ENCODE measurements at places on chromosomes 11 and 22.

- DNase-seq = no peak
Measured at GRCh38 chr22:44692662-44693007, 9.4 kb upstream of the PRR5 start.

DNA sequence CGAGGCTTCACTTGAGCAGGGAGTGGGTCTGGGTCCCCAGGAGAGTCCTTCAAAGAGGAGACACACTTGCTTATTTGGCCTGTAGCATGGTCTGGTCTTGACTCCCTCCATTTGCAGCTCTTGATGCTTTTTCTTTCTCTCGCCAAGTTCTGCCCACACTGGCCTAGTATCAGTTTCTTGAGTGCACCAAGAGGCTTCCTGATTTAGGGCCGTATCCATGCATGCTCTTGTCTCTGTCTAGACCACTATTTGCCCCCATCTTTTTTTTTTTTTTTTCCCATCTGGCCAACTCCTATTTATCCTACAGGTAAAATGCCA is 170.7 kb downstream of the GRIK4 start:
- DNase-seq = no peak

DNA sequence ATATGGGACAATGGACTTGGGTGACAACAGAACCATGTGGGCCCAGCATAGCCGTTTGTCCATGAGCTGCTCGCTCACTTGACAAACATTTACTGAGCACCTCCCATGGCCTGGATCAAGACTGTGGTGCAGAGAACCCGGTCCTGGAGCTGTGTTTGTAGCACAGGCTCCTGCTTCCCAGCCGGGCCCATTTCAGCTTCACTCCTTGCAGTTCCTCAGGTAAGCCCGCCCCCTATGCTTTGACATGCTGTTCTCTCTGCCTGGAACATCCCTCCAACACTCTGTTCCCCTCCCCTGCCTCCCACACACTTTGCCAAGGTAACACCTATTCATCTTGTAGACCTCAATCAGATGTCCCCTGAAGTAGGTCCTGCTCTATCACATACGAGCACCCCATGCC is 19.3 kb upstream of the IGSF22 start:
- no peak for DNase-seq

DNA sequence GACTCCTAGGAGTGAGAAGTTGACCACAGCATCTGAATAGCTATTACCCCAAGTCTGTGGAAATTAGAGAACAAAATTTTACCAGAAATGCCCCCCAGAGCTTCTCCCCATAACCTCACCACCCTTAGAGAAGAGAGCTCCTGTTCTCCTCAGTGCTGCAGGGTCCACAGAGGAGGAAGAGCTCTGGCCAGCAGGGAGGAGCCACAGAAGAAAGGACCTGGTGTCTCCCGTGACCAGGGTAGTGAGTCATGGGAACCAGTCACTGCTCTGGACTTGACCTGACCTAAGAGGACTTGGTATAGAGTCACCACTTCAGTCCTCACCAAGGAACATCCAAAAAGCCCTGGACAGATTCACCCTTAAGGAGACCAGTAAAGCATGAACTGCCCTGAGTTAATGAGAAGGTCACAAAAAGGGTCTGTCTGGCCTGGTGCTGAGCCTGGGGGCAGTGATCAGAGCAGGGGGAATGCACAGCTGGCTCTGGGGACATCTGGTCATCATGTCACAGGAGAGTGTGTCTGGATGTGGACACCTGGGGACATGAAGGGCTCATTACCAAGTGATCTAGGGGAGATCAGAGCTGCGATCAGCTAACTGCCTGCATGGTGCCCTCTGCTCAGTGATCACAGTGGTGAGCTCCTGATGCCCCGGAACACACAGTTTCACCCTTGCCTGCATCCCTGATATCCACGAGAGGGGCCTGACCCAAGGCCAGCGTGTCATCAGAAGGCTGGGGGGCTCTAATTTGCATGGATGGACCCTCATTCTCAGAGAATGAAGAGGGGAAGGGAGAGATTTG is 103.3 kb upstream of the TOP3B start:
- DNase-seq = no peak

DNA sequence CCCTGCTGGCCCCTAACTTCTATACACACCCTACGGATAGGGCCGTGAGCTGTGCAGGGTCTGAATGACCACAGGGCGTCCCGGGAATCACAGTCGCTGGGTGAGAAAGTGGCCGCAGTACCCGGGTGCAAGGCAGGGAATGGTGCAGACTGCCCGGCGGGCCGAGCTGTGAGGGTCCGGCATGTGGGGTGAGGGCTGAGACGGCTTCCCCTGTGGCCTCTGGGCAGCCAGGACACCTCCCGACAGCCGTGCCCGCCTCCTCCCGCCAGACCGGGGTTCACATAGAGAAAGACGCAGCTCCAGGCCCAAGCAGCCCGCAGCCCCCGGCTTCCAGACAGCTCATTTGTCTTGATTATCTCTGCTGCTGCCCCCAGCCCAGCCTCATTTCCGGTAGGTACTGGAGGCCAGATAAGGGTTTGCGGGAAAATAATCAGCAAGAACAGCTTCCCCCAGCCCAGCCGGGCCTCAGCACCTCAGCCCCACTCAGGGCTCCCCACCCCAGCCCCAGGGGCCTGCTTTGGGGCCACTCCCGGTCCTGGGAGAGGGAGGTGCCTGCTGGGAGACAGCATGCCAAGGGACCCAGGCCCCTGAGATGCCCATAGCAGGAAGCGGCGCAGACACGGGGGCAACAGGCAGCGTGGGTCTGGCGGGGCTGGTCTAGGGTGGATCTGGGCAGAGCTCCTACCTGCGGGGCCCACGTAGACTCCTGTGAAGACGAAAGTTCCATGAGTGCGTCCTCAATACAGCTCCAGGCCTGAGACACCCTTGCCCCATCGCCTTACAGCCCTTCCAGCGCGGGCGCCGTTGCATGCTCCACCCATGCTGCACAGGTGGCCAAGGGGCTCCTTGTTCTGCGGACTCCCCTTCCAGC is 123.1 kb downstream of the BRD1 start:
- no peak for DNase-seq

- no peak for DNase-seq
Measured at GRCh38 chr11:111878385-111878848, 548 bp downstream of the FDXACB1 start.

GRCh38 chr11:116567721-116568242 is 205.0 kb downstream of the BUD13 start:
- DNase-seq = no peak
